Activated T-cell treated with anti-CD3 and anti-CD28 coated beads, Interleukin-2, amount 50 U/mL, for 1 hour (primary cell): ENCODE measurements at places on chromosomes 1 and 21.

DNA sequence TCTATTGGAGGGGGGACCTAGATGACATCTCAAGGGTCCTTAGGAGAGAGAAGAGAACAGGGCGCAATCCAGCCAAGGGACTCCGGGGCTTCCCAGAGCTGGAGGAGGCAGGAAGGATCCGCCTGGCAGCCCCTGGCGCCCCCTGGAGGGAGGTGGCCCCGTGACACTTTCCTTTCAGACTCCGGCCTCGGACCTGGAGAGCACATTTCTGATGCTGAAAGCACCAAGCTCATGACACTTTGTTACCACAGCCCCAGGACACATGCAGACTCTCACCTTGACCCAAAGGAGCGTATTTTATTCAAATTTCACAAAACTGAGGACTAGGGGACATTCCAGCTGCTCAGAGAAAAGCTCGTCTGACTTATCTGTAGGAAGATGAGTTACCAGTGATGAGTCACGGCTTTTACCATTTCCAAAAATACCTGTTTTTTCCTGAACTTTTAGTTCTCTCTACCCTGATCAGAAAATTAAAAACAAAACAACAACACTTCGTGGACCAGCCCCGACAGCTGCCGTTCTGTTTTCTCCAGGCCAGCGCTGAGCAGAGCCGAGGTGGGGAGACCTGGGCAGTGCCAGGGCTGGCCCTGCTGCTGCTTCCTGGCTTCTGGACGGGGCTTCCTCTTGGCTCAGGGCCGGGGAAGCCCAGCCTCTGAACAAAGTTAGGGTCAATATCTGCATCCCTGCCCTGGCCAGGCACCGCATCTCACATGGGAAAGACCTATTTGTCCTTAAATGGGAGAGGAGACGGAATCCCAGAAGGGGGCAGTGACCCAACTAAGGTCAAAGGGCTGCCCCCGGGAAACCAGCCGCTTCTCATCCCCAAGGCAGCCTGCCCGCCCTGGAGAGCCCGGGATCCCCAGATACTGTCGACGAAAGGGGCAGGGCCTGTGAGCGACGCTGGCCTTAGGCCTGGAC, 21.6 kb upstream of the POFUT2 start:
- DNase-seq = peak; percentile 53

DNA sequence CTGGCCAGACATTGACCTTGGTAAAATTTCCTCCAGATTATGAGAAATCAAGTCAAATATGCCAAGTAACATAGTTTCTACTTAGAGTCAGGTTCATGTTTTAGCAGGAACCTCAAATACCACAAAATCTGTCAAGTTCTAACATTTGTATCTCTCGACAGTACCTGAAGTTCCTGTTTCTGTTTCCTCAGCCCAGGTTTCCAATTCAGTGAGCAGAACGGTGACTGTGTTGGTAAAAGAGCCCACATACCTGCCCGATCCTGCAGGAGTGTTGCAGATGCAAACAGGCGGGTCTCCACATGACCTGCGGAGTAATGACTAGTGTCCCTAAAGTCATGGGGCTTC, 57.9 kb upstream of the LGALS8 start:
- DNase-seq = no peak

- DNase-seq = no peak
Observed at GRCh38 chr1:113983826-113984225, 4.6 kb downstream of the OLFML3 start.

DNA sequence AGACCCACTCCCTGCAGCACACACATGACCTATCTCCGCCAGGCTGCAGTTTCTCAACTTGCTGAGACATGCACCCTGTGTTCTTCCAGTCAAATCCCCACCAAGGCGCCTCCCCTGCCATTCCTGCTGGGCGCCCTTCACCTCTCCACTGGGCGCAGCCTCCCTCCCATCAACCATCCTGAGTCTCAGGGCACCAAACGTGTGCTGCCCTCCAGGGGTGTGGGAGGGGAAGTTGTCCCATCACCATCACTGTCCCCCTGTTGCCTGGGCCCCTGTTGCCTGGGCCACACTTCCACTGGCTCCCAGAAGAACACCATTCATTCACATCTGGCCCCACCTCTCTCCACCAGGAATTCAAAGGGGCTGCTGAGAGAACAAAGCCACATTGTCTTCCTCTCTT, 44.9 kb upstream of the EFHD2 start:
- no peak for DNase-seq

DNA sequence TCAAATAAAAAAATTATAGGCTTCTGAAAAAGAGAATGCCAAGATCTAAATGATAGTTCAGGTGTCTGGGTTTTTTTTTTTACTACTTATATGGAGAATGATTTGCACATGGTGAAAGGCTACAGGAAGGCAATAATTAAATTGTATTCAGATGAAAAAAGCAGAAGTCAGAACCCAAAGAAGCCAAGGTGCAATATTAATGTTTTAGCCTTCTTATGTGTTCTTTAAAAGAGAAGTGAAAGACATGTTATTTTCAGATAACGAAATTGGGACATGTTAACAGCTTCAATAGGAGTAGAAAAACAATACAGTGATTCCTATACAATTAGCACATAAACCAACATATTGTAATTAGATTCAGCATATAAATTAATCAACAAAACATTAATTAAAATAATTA, 452.9 kb upstream of the PRMT6 start:
- DNase-seq = no peak

DNA sequence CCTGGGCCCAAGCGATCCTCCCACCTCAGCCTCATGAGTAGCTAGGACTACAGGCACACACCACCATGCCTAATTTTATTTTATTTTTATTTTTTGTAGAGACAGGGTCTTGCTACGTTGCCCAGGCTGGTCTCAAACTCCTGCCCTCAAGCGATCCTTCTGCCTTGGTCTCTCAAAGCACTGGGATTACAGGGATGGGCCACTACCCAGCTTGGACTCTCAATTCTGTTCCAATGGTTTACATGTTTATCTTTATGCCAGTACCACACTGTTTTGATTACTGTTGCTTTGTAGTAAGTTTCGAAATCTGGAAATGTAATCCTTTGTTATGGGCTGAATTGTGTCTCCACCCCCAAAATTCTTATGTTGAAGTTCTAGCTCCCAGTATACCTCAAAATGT, 88.4 kb upstream of the TARDBP start:
- no peak for DNase-seq

DNA sequence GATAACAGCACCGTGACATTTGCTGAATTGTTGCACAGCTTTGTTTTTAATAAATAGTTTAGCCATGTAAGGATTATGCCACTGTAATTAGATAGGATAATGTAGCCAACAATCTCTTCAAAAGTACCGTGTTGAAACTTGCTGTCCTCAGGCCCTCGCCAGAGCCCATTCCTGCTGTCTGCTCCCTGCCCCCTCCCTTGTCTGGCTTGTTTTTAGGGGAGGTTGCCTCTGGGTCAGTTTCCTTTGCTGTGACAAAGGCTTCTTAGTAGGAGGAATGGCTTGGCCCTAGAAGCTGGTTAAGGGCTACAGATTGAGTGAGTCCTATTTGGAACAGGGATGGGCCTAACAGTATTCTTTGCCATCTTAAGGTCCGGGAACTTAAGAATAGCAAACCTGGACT, 107.9 kb downstream of the LMO4 start:
- DNase-seq = no peak

DNA sequence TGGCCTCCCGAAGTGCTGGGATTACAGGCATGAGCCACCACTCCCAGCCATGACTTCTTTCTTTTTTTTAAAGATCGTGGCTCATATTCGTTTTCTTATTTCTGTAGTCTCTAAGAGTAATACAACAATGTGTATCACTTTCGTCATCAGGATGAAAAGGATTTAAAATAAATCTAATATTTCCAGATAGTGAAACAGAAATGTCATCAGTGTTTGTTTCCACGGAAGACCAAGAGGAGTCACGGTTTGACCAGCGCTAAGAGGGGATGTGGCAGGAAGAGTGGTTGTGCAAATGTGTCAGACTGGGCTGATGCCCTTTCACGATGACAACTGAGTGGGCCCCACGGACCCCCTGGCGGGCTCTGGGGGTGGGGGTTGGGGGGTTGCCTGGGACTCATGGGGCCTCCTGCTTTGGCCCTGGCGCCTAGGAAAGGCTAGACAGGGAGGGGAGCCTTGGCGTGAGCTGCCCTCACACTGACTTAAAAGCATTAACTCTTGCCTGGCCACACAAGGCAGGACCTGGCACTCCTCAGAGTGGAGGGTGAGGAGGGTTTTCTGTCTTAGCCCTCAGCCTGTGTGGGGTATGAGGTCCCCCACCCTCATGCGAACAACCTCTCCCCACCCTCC, 8.4 kb downstream of the SOX13 start:
- no peak for DNase-seq

DNA sequence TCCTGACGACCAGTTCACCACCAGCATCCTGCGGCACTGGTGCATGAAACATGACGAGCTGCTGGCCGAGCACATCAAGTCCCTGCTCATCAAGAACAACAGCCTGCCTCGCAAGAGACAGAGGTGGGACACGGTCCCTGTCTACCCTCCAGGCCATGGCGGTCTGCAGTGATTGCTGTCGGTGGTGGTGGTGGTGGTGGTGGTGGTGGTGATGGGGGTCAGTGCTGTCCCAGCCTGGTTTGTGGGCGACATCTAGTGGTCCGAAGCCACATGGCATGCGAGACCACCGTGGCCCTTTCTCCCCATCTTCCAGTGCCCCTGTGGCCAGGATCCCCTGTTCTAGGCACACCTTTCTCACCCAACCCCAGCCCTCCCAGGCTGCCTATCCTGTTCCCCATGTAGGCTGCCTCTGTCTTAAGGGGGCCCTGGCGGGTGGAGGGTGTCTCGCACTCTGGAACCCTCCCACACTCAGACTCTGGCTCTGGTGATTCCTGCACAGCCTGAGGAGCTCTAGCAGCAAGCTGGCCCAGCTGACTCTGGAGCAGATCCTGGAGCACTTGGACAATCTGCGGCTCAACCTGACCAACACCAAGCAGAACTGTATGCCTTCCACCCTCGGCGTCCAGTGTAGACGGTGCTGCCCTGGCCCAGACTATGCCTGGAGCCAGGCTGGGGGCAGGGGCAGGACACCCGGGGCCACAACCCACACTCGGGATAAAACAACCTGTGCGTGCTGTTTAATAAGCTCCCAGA, 3.2 kb upstream of the SLC27A3 start:
- DNase-seq = no peak

GRCh38 chr1:97042551-97042950, 321.0 kb downstream of the PTBP2 start:
- no peak for DNase-seq

DNA sequence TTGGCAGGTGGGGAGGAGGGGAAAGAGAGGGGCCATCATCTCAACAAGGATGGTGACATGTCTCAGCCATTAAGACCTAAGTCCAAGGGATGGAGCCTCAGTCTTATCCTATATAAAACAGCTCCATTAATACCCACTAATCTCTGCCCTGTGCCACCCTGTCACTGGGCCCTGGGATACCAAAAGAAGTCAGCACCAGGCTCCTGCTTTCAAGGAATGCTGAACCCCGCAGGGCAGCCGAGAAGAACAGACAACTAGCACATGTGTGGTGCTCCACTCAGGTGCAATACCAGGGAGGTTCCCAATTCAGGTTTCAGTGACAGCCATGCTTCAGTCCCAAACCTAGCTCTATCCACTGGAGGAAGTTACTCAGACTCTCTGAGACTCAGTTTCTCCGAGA, 128.4 kb downstream of the GRIK3 start:
- no peak for DNase-seq

DNA sequence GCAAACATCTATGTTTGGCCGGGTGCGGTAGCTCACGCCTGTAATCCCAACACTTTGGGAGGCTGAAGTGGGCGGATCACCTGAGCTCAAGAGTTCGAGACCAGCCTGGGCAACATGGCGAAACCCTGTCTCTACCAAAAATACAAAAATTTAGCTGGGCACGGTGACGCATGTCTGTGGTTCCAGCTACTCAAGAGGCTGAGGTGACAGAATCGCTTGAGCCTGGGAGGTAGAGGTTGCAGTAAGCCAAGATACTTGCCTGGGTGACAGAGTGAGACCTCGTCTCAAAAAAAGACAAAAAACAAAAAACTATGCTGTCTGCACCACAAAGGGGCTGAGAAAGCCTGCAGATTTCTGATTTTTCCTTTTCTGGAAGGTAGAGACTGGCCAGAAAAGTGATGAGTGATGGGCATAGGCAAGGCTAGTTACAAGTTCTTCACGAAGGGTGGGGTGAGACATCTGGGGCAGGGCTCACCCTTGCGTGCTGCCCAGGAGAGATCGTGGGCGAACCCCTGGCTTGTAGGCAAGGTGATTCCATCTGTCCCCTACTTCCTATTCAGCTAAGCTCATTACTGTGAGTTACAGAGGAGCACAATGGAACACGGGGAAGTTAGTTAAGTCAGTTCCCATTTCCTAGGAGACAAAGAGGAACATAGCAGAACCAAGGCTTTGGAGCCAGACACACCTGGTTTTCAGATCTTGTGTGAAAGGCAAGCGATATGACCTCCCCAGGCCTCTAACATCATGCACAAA, 3.2 kb downstream of the SLC2A1 start:
- DNase-seq = no peak

DNA sequence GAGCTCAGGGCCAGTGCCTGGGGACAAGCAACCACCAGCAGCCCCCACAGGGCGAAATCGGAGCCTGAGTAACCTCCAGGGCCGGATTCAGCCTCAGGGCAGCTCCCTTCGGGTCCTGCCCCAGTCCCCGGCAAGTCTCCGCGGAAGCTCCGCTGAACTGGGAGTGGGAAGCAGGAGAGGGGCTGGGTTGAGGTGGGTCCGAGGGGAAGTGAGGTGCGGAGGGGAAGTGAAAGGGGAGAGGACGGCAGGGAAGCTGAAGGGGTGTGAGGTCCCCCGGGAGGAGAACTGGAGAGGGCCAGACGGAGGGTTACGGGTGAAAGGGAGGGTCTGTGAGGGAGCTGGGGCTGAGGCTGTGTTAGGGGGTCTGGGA, 560 bp downstream of the PADI2 start:
- DNase-seq = no peak
